ENCODE measurements at places on chromosomes 7 and 10.

DNA sequence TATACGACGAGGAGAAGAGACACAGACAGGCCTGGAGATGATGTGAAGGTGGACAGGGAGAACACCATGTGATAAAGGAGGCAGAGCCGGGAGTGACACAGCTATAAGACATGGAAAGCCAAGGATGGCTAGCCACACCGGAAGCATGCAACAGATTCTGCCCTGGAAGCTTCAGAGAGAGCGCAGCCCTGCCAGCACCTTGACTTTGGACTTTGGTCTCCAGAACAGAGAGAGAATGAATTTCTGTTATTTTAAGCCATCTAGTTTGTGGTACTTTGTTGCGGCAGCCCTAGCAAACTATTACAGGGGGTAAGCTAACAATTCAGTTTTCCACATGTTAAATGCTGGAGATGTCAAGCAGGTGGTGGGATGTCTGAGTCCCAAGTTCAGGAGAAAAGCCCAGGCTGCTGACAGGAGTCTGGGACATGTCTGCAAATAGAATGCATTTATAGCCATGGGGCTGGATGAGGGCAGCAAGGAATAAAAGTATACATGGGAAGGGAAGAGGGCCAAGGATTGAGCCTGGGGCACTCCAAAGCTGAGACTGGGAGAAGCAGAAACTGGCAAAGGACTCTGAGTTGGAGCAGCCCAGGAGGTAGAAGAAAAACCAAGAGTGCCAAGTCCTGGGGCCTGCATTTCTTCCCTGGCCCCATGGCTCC, 65.1 kb downstream of the ATXN7L1 start:
- no peak for DNase-seq

- no peak for DNase-seq
Observed at GRCh38 chr7:87920578-87920977, 13.5 kb upstream of the ADAM22 start.

DNA sequence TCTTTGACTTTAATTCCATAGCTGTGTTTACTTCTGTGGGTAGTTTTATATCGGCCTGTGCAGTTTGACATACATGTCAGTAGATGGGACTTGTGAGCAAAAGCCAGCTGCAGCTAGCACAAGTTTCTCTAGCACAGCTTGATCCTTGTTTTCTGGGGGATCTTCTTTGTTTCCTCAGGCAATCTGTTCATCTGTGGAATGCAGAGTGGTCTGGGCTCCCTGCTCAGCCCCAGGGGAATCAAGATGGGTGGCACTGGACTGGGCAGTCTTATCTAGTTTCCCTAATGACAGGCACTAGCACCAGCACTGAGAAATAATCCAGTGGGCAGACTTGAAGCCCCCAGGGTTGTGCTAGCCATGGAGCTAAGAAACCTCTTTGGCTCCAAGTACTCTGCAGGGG, 40.8 kb downstream of the CYP2C19 start:
- DNase-seq = no peak

- DNase-seq = no peak
Observed at GRCh38 chr10:28939281-28940157, 262.2 kb downstream of the BAMBI start.

GRCh38 chr7:143492799-143493739, 15.4 kb downstream of the TAS2R41 start:
- DNase-seq = no peak

- no peak for DNase-seq
Observed at GRCh38 chr7:158840604-158841003, 11.3 kb upstream of the ESYT2 start.

GRCh38 chr10:73584737-73585136, 6.4 kb downstream of the USP54 start:
- no peak for DNase-seq

- peak; percentile 67 for DNase-seq
Observed at GRCh38 chr7:44477063-44477830, 13.2 kb downstream of the NUDCD3 start.

DNA sequence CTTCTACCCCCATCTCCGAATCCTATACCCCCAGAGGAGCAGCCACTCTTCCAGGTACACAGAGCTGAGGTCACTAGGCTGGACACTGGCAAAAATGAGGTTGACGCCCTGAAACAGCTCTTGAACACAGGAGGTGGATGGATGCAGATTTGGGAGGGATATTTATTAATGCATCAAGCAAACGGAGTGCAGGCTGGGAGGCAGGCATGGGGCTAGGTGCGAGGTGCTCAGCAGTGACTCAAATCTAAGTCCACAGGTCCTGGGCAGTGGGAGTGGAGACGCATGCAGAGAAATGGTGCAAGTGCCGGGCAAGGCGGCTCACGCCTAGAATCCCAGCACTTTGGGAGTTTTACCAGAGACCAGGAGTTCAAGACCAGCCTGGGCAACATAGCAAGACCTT, 11.0 kb downstream of the GUSB start:
- no peak for DNase-seq

GRCh38 chr10:88826388-88826787, 23.9 kb downstream of the LIPM start:
- no peak for DNase-seq

- no peak for DNase-seq
Observed at GRCh38 chr7:134042307-134042706, 84.8 kb upstream of the LRGUK start.

- DNase-seq = no peak
Observed at GRCh38 chr7:7265081-7266075, 83.0 kb downstream of the C1GALT1 start.

- no peak for DNase-seq
Observed at GRCh38 chr7:23808421-23808820, 98.4 kb downstream of the STK31 start.

DNA sequence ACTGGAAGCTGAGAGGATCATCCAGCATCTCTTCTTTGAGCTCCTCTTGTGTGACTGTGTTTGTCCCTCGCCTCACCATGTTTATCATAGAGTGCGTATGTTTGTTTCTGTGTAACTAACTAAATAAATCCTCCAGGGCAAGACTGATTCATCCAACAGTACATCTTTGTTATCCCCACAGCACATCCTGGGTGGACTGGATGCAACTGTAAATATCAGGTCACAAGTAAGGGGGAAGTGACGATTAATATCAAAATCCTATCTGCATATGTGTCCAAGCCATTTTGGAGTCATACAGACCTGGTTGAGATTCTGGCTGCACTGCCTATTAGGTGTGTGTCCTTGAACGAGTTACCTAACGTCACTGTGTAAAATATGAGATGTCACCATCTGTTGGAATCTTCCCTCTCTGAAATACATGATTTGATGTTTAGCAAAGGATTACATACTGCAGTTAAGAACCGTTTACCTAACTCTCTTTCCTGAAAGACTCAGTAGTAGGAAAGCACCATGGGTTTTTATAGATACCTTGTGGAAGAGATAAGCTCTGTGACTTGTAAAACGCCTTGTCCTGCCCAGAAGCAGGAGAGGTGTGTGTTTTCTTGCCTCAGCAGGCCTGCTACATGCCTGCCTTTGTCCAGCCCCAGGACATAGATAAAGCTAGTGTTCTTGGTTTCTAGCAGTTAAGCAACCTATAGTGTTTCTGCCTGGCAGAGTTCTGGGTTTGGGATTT, 25.8 kb downstream of the WBP1L start:
- DNase-seq = no peak

DNA sequence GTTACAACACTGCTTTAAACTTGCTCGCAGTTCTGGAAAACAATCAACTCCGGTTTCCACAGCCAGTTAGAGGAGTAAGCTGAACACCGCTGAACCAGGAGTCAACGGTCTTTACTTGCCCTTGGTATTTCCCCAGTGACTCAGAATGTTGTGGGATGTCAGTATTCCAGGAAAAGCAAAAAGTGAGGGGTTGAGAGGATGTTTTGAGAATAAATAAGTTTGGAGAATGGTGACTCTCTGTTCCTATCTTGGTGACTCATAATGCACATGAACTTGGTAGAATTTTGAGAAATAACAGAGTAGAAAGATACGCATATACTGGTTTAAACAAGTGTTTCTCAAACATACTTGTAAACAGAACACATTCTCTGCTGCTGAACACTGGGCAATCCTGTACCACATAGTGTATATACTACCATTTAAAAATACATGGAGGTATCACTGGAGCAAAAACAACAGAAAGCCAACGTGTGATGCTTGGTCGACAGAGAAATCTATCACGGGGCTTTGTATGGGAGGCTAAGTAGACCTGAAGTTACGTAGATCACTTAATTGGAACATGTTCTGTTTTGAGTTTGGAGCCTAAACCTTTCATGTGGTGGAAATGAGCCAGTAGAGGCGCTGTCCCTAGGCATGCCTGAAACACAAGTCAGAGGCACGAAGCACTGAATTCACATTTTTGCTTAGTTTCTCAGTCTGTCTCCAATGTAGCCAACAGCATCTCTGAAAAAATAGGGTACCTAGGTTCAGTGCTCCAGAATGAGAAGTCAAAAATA, 534.3 kb downstream of the PARD3 start:
- no peak for DNase-seq

GRCh38 chr10:72730479-72730878, 38.5 kb downstream of the MCU start:
- no peak for DNase-seq

- no peak for DNase-seq
Observed at GRCh38 chr10:114577133-114577532, 80.9 kb downstream of the ABLIM1 start.

GRCh38 chr7:155298288-155298833, 683 bp downstream of the INSIG1 start:
- no peak for DNase-seq

GRCh38 chr10:126917375-126917774, 12.1 kb downstream of the DOCK1 start:
- no peak for DNase-seq

GRCh38 chr7:130359276-130359857, 14.8 kb downstream of the CPA5 start:
- no peak for DNase-seq

- DNase-seq = no peak
Observed at GRCh38 chr10:72009425-72010081, 45.4 kb downstream of the CHST3 start.

DNA sequence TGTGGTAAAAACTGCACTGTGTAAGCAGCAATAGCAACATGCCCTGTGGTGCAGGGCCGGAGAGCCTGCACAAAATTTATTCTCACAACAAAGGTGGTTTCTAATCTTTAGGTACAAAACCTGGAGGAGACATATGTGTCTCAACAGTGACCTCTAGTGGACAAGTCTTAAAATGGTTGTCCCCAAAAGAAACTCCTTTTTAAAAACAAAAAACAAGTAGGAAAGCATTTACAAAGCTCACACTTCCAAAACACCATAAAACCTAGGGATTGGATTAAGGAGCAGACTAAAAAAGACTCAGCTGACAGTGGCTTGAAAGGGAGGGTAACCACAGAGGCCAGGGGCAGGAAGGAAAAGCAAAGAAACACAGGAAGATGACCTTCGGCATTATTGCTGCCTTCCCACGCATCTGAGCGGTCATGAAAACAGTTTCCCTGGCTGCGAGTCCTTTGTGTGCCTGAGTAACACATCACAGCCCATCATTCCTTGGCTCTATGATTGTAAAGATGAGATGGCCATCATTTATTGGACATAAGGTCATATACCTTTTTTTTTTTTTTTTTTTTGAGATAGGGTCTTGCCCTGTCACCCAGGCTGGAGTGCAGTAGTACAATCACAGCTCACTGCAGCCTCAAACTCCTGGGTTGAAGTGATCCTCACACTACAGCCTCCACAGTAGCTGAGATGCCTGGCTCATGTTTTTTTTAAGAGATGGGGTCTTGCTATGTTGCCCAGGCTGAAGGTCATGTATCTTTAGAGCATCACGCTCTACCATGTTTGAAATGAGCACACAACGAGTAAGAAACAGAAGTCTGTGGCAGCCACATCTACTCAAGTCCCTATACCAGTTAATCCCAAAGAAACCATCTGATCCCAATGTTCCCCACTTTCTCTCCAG, 39.5 kb downstream of the RSU1 start:
- peak; percentile 76 for DNase-seq

DNA sequence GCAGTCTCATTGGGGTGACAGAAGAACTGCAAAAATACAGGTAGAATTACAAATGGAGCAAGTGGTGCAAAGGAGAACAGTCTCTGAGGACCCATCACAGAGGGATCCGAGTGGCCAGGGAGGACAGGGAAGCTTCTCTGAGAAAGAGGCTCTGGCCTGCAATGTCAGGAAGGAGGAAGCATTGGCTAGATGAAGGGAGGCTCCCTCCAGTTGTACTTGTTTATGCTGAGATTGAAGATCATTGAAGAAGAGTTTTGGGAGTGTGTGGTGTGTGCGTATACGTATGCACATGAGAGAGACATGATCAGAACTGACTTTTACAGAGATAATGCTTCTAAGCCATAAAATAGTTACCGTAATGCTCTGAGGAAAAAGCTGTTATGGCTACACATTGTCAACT, 274.7 kb upstream of the FZD8 start:
- no peak for DNase-seq

DNA sequence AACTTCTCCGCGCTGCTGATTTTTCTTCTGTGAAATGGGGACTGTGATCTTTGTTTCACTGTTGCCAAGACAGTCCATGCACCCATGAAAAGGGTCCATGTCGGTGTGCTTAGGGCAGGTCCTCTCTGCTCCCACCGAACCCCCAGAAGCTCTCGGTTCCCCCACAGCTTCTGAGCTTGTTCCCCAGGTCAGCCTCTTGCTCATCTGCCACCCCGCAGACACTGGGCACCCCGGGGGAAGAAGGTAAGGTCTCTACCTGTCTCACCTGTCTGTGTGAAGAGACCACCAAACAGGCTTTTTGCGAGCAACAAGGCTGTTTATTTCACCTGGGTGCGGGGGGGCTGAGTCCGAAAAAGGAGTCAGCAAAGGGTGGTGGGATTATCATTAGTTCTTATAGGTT, 66.2 kb upstream of the NANOS1 start:
- DNase-seq = no peak

GRCh38 chr10:122007415-122007814, 18.5 kb downstream of the TACC2 start:
- no peak for DNase-seq

- DNase-seq = no peak
Observed at GRCh38 chr7:28280516-28280915, 99.9 kb upstream of the JAZF1 start.

DNA sequence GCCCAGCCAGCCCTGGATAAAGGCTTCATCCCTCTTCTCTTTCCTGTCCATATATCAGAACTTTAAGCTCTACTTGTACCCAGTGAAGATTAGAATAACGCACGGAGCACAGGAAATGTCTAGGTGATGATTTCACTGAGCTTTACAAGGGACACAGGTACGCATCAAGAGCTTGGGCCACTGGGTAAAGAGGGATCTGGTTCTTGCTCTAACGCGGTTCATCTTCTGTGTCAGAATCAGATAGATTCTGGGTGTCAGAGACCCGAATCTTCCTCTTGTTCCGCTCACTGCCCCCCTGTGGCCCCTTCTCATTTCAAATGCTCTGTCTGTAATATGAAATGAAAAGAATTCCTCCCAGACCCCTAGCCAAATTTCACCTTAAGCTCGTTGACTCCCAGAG, 24.7 kb downstream of the IL2RA start:
- no peak for DNase-seq

GRCh38 chr10:74771054-74771453, 55.3 kb upstream of the KAT6B start:
- DNase-seq = no peak

- DNase-seq = no peak
Observed at GRCh38 chr10:112805701-112806100, 144.3 kb upstream of the TCF7L2 start.

All from GM20000 (cell line).